Left colon (tissue), 2 donors: ENCODE measurements at places on chromosomes 2 and 18.

DNA sequence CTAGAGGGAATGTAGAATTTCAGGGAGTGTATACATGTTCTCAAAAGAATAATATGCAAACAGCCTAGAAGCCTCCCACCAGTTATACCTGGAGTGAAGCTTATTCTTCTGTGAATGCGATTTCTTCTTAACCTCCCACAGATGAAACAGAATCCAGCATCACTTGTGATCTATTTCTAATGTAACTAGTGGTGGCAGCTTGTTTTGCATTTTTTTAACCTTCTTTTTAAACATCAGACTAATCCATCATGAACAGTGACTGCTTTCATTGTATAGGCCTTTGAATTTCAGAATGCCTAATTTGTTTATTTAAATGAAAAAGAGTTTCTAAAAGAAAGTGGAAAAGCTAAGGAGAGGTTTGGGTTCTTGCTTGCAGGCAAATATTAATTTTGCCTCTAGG, 85.7 kb upstream of the EPHA4 start:
- no peak for DNase-seq

DNA sequence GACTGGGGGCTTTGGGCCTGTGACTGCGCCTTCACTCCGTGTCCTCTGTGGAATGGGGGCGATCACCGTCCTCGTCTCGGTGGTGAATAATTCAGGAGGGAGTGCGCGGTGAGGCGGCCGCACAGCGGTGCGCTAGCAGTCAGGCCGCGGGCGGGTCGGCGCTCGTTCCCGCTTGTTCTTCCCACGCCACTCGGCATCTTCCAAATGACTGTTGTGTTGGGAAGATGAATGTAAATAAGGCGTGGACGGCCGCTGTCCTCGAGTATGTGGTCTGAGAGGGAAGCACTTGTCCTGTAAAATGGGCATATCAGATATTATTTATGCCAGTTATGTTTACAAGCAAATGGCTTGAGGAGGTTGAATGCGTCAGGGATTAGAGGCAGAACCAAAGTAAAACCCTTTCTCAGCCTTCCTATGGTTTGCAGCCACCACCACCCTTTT, 608 bp upstream of the VPS4B start:
- DNase-seq, result no peak

DNA sequence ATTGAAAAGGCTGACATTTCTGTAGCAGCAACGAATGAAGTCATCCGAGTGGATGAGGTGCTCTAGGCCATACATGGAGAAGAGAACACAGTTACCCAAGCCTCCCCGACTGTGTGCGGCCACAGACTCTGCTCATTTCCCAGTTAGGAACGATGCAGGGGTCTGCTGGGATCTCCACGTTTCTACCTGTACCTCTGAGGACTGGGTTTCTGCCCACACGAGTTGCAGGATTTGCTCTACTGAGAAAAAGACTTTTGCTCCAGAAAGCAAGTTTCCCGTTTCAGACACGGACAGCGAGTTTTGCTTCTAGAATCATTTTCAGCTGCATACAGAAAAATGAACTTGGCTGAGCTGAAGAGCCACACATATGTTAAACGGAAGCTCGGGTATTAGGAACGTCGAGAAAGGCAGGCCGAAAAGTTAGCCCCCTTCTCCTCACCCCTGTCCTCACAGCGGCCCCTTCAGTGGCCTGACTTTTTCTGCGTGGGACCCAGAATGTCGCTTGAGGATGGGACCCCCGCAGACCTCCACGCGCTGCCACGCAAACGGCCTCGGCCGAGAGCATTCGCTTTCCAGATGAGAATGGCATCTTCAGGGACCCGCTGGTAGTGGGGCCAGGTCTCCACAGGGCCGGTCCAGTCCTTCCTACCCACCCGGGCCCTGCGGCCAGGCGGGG, 582 bp upstream of the RAB31 start:
- no peak for DNase-seq

DNA sequence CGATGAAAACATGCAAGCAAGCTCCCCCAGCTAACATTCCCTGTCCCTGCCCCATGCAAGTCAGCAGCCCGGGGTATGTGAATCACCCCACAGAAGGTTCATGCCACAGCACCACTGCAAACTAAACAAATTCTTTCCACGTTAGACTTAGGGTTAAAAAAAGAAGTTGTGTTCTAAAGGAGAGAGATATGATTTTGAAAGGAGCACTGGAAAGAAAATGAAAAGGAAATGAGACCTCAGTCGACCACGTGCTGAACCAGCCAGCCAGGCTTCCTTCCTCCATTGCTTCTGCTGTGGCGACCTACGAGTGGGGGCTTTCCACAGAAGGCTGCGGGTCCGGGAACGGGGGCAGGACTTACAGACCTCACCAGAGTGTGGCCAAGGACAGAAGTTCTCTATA, 52.0 kb downstream of the ARL4C start:
- no peak for DNase-seq

DNA sequence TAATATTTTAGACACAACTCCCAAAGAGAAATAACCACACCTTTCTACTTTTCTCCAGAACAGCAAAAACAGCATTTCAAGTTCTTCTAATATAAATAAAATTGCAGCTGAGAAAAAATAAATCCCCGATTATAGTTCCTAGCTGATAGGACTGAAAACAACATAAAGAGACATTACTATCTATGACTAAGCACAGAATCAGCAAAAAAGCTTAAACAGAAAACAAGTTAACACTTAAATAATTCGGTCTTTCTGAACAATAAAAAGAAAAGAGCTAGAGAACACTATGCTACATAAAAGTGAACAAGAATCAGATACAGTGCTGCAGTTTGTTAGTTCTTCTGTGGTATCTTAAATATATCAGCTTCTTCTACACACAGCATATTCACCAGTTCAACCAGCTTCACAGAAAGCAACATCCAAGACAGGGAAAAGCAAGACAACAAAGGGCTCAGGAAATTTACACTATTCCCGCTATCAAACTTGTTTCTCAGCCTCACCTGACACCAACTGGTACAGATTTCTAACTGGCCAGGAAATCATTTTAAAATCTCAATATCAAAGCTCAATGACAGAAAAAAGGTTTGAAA, 28.6 kb downstream of the FEZ2 start:
- DNase-seq, result no peak

DNA sequence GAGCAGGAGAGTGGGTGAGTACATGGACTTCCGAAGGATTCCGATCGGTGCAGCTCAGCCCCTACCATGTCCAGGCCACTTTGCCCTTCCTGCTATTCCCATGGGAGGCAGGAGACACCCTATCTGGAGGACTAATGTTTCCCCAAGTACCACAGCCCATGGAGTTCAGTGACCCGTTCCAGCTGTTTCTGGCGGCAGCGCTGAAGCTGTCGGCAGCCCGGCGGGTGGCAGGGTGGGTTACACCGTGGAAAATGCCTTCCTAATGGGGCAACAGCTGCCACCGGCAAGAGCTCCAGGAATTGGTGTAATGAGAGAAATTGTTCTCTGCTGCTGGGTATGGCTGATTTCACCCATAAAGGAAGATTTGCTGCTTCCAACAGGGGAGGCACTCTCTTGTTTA, 98.3 kb downstream of the MYCN start:
- DNase-seq, result no peak

- no peak for DNase-seq
These were observed 90.5 kb downstream of the PMS1 start for GRCh38 chr2:189874586-189875320.

- no peak for DNase-seq
These were observed 18.5 kb downstream of the SFTPB start for GRCh38 chr2:85649201-85650190.

DNA sequence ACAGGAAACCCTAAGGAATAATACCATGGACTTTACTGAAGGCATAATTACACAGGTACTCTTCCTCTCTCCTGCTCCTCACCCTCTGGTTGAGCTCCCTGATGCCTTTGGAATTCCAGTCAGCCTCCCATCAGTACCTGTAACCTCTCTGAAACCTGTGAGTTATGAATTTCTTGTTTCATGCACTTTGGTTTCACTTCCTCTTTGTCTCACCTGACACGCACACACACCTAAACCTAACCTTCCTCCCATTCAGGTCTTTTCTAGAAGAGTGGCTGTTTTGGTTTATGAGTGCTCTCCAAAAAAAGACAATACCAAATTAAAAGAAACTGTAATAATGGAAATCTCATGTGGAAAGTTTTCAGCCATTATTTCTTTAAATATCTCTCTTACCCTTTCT, 451.3 kb upstream of the VWC2L start:
- DNase-seq, result no peak
